ENCODE measurements at places on chromosomes 16 and 17.

GRCh38 chr17:34009912-34010311 is 245.2 kb upstream of the CCL2 start:
- DNase-seq = no peak

DNA sequence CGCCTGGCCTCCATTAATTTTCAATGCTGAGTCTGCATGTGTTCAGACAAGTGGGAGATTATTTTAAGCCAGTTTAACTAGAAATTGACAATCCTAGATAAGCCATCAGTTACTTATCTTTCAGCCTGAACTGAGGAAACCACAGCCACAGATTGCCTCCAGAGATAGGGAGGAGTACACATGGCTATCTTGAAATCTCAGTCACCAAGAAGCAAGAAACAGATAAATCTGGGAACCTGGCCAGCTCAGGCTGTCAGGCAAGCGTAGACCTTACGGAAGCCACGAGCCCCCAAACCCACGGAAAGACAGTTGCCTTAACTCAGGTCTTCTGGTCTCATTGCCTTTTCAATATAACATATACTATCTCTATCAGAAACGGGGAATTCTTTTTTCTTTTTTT is 2.0 kb upstream of the GLG1 start:
- DNase-seq = no peak

DNA sequence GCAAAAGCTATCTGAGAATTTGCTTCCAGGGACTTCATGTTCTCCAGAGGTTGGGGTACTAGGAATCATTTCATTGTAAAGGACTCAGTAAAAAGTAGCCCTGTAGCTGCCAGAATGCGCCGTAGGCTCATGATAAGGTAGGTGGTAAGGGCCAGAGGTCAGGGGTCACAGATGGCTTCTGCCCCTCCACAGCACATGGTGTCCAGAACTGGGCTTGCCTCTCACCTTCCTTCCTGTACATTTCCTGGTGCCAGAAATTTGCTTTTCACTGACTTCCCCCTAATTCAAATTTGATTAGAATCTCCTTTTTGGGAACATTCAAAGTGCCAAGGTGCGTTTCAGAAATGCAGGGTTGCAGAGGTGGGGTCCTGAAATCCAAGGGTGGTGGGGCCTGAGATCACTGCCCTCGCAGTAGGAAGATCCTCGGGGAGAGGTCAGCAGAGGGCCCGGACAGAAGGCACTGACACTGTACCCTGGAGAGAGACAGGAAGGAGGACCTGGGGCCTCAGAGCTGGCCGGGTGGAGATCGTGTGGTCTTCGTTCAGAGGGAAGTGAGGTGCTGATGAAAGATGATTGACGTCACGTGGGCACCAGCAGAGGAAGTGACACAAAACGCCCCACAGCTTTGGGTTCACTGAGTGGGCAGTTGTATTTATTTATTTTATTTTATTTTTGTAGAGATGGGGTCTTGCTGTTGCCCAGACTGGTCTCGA is 25.5 kb upstream of the METRNL start:
- DNase-seq = no peak

DNA sequence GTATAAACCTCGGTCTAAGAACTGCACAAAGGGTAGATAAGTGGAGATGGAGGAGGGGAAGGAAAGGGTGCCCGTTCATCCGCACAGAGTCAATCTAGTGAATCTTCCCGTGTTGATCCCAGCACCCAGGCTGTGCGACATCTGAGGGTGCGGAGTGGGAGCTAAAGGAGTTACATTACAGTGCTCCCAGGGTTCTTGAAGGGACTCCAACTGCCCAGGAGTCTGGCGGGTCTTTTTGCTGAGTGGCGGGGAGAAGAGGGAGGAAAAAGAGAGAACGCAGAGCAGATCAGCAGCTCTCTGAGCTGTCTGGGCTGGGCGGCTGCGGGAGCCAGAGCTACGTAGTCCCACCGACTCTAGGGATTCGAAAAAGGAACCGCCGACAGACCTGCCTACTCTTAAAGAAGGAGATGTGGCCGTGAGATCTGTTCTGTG is 1.6 kb upstream of the CA10 start:
- DNase-seq = no peak

DNA sequence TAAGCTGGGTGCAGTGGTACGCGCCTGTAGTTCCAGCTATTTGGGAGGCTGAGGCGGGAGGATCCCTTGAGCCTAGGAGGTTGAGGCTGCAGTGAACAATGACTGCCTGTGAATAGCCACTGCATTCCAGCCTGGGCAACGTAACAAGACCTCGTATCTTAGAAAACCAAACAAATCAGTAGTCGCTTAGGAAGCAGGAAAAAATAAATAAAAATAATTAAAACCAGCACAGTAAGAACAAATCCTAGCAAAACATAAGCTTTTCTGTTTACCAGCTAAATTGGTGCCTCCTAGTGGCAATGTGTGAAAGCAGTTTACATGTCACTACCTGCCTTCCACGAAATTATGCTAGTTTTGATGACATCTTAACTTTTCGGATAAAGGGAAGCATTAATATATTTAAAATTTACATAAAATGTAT is 1.3 kb downstream of the ARMC5 start:
- DNase-seq = no peak

DNA sequence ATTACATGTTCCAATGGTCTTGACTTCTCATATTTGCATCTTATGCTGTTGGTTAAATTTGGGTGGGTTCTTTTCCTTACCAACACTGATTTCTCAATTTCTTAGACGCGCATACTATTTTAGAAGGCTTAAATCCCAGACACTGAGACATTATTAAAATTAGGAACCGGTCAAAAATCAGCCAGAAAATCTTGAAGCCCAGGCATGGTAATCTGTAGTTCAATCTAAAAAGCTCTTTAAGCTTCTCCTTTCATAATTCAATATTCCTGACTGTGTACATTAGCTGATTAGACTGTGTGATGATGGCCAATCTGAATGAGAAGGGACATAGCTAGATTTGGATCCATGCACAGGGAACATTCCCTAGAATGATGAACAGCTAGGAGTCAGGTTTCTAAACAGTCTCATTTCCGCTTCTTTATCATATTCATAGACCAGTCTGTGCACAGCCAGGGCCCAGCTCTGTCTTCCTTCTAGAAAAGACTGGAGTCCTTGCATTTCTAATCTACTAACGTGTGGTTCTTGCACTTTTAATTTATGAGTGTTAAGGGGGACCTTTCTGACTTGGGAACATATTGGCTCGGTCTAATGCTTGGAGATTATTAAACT is 189.3 kb downstream of the AATF start:
- no peak for DNase-seq

DNA sequence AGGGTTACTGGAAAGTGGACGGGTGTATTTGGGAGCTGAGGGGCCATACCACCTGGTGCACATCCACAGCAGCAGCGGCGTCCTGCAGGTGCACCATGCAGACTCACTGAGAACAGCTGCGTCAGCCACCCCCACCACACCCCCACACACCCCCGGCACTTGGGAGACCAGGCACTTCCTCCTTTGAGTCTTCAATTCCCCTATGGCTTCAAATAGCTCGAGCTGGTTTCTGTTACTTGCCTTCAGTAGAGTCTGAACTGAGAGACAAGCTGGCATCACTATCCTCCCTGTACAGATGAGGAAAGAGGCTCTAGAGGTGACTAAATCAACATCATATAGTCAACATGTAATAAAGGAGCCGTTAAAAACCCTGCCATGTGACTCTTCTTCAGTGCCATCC is 15.4 kb downstream of the CUEDC1 start:
- DNase-seq = no peak

GRCh38 chr17:46771561-46772474 is 46.7 kb downstream of the WNT3 start:
- no peak for DNase-seq

GRCh38 chr17:46974086-46974485 is 5.0 kb downstream of the RPRML start:
- DNase-seq = no peak

DNA sequence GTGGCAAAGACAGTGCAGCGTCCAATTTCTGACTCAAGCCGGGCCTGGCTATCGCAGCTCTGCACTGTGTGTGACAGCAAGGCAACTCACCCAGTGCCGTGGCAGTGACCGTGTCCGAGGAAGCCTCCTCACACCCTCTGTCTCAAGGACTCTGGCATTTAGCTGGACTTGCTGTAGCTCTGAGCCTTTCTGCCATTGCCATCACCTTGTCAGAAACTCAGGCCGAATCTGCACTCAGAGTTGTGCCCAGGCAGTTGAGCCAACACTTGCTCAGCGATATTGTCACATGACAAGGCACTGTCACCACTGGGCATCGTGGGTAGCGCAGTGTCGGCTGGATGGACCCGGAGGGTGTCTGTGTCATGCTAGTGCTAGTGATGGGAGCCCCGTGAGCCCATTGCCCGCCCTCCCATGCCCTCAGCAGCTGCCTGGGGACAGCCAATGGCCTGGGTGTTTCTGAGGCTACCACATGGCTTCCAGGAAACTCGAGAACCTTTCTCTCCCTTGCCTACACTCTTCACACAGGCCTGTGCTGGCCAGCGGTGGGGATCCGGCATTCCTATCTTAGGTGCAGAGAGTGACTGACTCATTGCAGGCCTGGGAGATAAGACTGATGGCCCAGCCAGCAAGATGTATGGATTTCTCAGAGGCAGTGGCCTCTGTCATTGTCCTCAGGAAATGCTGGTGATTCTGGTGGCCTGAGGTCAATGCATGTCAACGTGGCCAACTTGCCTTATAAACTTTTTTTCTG is 22.1 kb upstream of the STH start:
- no peak for DNase-seq

GRCh38 chr17:34081269-34081668 is 173.8 kb upstream of the CCL2 start:
- no peak for DNase-seq

GRCh38 chr17:4204710-4205173 is 59.0 kb downstream of the ANKFY1 start:
- peak; percentile 85 for DNase-seq

DNA sequence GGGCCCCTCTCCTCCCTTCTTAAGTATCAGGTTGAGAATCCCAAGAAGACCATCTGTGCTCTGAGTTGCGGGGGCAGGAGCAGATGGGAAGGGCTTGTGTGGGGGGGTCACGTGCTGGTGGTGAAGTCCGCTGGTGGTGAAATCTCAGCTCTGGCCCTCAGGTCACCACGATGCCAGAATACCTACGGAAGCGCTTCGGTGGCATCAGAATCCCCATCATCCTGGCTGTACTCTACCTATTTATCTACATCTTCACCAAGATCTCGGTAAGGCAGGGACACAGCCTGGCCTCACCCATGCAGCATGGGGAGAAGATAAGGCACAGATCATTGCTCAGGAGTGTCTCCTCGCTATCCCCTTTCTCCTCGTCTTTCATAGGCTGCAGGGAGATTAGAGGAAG is 29.7 kb downstream of the SLC5A11 start:
- no peak for DNase-seq

GRCh38 chr17:31596382-31597323 is 205.2 kb downstream of the RAB11FIP4 start:
- peak; percentile 84 for DNase-seq

- DNase-seq = no peak
These were observed 5.6 kb upstream of the KRT34 start for GRCh38 chr17:41387670-41388069.

DNA sequence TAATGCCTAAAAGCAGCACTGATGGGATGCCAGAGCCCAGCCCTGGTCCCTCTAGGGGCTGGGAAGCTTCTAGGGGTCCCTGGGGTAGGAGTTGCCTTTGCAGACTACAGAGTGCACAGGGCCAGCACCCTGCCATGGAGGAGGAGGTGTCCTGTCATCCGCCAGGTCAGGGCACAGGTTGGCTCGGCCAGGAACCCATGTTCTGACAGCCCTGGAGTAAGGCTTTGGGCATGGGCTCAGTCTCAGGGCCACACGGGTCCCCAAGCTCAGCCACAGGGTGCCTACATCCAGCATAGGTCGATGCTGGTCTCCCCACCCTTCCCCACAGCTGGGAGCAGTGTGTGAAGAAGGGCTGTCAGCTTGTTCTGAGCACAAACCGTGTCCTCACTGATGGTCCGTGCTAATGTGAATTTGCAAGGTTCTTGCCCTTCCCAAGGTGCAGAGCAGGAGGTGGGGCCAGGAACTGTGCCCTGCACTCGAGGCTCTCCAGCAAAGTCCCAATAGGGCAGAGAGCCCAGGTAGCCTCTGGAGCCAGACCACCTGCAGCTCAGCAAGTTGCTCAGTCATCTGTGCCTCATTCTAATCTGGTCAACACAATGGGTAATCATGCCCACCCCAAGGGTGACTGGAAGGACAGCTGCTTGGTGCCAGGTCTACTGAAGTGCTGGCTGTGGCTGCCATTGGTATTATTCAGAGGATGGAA is 72.8 kb downstream of the AMFR start:
- DNase-seq = no peak

DNA sequence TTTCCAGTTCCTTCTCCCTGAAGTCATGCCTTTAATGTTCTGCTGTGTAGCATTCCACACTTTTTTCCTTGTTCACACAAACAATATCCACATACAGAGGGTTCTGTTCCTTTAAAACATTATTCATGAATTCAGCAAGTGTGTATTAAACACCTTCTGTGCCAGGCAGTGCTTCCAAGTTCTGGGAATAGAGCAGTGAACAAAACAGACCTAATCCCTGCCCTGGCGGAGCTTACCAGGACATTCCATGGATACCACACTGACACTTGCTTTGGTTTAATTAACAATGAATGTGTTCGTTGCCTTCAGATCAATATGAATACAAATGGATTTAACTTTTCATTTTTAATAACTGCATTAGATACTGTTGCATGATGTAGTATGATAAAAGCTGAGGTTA is 57.9 kb upstream of the CLEC19A start:
- no peak for DNase-seq

- no peak for DNase-seq
These were observed 40.5 kb upstream of the ACSF3 start for GRCh38 chr16:89052890-89053724.

- no peak for DNase-seq
These were observed 36.1 kb downstream of the HIC1 start for GRCh38 chr17:2090804-2091534.

- DNase-seq = no peak
These were observed 11.5 kb downstream of the CDH16 start for GRCh38 chr16:66906916-66907836.

- peak; percentile 5 for DNase-seq
These were observed 2.9 kb downstream of the GNAO1 start for GRCh38 chr16:56193951-56194726.

DNA sequence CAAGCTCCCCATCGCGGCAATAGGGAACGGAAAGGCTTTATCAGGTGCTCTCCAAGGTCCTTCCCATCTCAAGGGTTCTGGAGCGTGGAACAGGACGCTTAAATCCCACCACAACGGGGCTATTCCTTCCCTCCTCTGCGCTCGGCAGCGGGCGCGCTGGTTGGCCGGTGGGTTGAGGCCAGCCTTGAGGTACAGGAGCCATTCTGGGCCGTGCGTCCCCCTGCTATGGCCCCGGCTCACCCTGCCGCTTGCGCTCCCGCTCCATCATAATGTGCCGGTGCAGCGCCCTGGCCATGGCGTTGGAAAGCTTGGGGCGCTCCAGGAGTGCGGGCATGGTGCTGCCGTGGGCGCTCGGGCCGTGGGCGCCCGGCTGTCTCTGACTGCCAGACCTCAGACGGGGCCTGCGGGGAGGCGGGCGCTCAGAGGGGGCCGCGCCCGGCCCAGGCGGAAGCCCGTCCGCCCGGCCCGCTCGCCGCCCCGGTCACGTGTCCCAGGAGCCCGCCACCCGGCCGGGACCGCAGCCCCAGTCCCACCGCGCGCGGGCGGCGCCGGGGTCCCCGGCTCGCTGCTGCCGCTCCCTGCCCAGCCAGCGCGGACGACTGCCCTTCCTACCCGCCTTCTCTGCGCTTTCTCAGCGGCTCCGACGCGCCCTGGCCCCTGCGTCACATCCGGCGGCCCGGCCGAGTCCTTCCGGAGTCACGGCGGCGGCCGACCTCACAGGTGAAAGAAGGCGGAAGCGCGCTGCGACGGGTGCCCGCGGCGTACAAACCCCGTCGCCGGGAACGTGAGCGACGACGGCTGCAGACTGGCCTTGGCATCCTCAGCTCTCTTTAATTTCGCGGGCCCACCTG is at the start of gene GPS2:
Gene GPS2, minus strand, starts transcription at position 642 of the 851 bp plus-strand sequence. Its CDS starts 308 bp downstream, at position 334.
- no peak for DNase-seq
